ENCODE measurements at places on chromosomes 3 and 15.

DNA sequence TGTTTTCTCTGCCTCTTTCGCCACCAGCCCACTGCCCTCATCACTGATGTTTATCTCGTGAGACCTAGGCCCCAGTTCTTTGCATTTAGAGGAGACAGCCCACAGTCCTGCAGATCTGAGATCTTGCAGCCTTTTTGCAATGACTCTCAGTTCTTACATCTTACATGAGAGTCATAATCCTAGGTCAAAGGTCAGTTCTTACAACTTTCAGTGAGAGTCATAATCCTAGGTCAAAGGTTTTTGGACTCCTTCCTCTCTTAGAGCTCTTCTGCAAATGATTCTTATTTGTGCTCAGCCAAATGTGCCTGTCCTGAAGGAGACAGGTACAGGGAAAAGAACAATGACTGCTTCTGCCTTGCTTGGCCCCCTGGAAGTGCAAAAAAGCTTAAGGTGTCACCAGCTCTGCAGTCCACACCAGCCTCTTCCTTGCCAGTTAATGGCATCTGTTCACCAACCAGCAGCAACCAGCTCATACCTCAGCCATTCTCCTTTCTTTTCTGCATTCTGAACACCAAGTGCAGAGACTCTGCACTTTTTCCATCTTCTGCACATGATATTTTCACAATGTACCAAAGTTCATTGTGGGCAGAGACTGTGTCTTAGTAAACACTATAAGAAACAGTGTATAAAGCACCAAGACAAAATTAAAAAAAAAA lies 67.1 kb downstream of the ABHD5 start:
- no peak overlapping the region for H3K4me3 ChIP-seq
- peaks cover 28% of the 10 kb centered on the region for H3K4me1 ChIP-seq
- no peak for ATAC-seq

- peaks cover 12% of the 10 kb centered on the region for H3K4me1 ChIP-seq
- peak within 1 kb of the TSS; percentile 96 for H3K27ac ChIP-seq
These were observed at the start of gene AP4E1 for GRCh38 chr15:50908209-50909009. AP4E1 (plus strand) TSS chr15:50908683; CDS start chr15:50908779, 96 bp downstream.

- H3K27ac ChIP-seq, result no peak overlapping the region
- no peak overlapping the region for H3K4me3 ChIP-seq
- H3K36me3 ChIP-seq, result no peaks in the 10 kb centered on the region
- peaks cover 6% of the 10 kb centered on the region for H3K27me3 ChIP-seq
These were observed 19.0 kb downstream of the FAM3D start for GRCh38 chr3:58647381-58648141.

DNA sequence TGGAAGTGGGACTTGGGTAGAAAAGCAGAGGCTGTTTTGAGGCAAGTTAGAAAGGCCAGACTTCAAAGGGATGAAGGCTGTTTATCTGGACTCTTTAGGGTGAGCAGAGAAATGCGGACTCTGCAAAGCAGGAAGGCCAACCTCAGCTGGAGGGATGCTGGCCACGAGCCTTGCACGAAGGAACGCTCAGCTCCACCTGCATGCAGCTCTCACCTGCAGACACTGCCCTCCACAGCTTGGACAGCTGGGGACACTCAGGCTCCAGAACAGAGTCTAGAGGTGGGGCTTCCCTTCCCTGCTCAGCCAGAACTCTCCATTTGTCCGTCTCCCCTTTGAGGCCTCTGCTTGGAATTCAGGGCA lies 229.7 kb downstream of the ADAMTS17 start:
- H3K4me1 ChIP-seq, result peaks cover 18% of the 10 kb centered on the region
- no peaks in the 10 kb centered on the region for H3K36me3 ChIP-seq
- peak overlapping the region; percentile 63 for H3K4me3 ChIP-seq
- ATAC-seq, result peak; percentile 8
- no peaks in the 10 kb centered on the region for H3K27me3 ChIP-seq
- peak overlapping the region; percentile 85 for H3K27ac ChIP-seq

- H3K4me1 ChIP-seq, result no peaks in the 10 kb centered on the region
- peaks cover 20% of the 10 kb centered on the region for H3K27me3 ChIP-seq
- no peak overlapping the region for H3K4me3 ChIP-seq
- no peak for ATAC-seq
- H3K36me3 ChIP-seq, result no peaks in the 10 kb centered on the region
- no peak overlapping the region for H3K27ac ChIP-seq
These were observed 74.6 kb upstream of the PSMD6 start for GRCh38 chr3:64097920-64098319.

- ATAC-seq, result no peak
- no peaks in the 10 kb centered on the region for H3K36me3 ChIP-seq
- no peaks in the 10 kb centered on the region for H3K4me1 ChIP-seq
- no peak overlapping the region for H3K27ac ChIP-seq
These were observed 121.2 kb downstream of the MECOM start for GRCh38 chr3:169542331-169542751.

DNA sequence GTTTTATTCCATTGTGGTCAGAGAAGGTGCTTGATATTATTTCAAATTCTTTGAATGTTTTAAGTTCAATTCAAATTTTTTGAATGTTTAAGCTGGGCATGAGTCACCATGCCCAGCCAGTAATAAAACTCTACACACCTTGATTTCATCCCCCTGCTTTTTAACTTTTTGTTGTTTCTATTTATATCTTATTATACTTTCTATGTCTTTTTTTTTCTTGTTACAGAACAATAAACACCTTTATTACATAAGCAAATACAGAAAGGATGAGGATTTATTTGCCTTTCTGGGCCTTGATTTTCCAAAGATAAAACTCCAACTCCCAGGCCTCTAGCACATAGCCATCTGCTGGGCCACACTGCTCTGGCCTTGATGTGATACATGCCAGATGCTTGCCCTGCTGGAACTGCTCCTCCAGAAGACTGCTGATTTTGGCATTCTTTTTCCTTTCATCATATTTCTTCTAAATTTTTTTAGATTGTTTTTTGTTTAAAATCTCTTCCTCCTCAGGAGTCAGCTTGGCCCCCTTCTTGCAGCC lies 14.0 kb downstream of the DNAH12 start:
- H3K27me3 ChIP-seq, result no peaks in the 10 kb centered on the region
- no peak overlapping the region for H3K27ac ChIP-seq
- no peak overlapping the region for H3K4me3 ChIP-seq
- no peaks in the 10 kb centered on the region for H3K36me3 ChIP-seq

DNA sequence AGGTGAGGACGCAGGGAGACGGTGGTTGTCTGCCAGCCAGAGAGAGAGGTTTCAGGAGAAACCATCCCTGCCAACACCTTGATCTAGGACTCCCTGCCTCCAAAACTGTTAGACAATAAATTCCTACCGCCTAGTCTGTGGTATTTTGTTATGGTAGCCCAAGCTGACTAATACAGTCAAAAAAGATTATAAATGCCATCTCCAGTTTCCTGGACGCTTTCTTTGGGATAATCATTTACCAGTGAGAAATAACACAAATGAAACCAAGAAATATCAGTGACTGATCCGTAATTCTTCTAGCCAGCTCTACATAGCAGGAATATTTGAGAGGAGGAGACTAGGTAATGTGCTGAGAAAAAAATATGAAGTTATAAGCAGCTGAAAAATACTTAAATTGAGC lies 707.8 kb upstream of the LMCD1 start:
- no peak for ATAC-seq
- H3K4me1 ChIP-seq, result no peaks in the 10 kb centered on the region
- no peaks in the 10 kb centered on the region for H3K36me3 ChIP-seq
- no peak overlapping the region for H3K4me3 ChIP-seq
- H3K27ac ChIP-seq, result no peak overlapping the region

- no peaks in the 10 kb centered on the region for H3K4me1 ChIP-seq
- H3K27ac ChIP-seq, result no peak overlapping the region
- no peak for ATAC-seq
- H3K4me3 ChIP-seq, result no peak overlapping the region
These were observed 287.6 kb upstream of the C2CD4B start for GRCh38 chr15:62452667-62453066.

- peak overlapping the region; percentile 51 for H3K4me3 ChIP-seq
- no peaks in the 10 kb centered on the region for H3K36me3 ChIP-seq
- peak overlapping the region; percentile 21 for H3K27ac ChIP-seq
- peak; percentile 74 for ATAC-seq
- H3K4me1 ChIP-seq, result peaks cover 6% of the 10 kb centered on the region
- no peaks in the 10 kb centered on the region for H3K27me3 ChIP-seq
These were observed 153.5 kb downstream of the MECOM start for GRCh38 chr3:169509780-169510692.

- no peaks in the 10 kb centered on the region for H3K4me1 ChIP-seq
- H3K36me3 ChIP-seq, result no peaks in the 10 kb centered on the region
- H3K4me3 ChIP-seq, result no peak overlapping the region
- H3K27me3 ChIP-seq, result peaks cover 7% of the 10 kb centered on the region
- no peak for ATAC-seq
These were observed 471.7 kb upstream of the MCTP2 start for GRCh38 chr15:93759629-93760028.

DNA sequence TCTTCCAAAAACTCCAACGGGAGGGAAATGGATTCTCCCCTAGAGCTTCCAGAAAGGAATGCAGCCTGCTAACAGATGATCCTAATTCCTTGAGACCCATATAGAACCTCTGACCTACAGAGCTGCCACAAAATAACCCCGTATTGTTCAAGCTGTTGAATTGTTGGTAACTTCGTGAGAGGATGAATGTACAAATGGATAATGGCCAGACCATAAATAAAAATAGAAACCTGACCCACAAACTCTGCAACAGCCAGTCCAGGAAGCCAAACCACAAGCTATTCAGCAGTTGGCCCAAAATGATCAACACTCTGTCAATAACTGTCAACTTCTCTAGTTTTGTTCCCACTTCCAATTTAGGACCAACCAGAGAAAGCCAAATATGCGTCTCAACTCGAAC lies 414.0 kb upstream of the ZNF717 start:
- H3K36me3 ChIP-seq, result no peaks in the 10 kb centered on the region
- no peaks in the 10 kb centered on the region for H3K27me3 ChIP-seq
- H3K4me3 ChIP-seq, result no peak overlapping the region
- H3K4me1 ChIP-seq, result no peaks in the 10 kb centered on the region
- no peak overlapping the region for H3K27ac ChIP-seq

DNA sequence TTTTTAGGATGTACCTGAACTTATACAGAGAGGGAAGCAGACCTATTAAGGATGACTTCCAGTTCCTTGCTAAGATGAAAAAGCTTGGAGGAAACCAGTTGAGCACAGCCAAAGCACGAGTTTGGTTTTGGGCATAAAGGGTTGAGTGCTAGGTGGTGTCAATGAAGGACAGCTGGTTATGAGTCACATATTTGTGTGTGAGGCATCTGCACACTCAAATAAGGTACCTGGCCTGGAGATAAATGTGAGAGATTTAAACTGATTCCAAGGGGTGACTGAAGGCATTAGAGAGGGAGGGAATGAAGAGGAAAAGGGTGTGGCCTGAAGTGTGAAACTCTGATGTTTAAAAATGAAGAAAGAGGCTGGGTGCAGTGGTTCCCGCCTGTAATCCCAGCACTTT lies 486.7 kb downstream of the DIPK2A start:
- H3K27me3 ChIP-seq, result peaks cover 9% of the 10 kb centered on the region

DNA sequence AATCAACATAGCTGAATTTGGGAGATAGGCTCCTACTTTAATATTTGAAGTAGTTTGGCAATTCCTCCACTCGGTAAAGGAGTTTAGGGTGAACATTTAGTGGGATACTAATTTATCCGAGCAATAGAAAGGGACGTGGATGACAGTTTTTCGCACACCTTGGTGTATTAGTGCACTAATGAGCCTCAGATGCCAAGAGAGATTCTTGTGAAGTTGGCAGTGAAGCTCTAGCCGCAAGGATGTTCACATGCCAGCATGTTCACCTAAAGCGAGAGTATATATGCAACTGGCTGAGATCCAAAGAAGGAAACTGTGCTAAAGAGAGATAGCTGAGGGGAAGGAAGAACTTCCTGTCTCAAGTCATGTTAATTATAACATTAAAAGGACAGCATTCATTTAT lies 58.5 kb downstream of the TGFBR2 start:
- peak overlapping the region; percentile 73 for H3K27ac ChIP-seq
- peak overlapping the region; percentile 59 for H3K4me3 ChIP-seq
- H3K36me3 ChIP-seq, result peaks cover 94% of the 10 kb centered on the region
- H3K27me3 ChIP-seq, result no peaks in the 10 kb centered on the region
- ATAC-seq, result peak; percentile 9

DNA sequence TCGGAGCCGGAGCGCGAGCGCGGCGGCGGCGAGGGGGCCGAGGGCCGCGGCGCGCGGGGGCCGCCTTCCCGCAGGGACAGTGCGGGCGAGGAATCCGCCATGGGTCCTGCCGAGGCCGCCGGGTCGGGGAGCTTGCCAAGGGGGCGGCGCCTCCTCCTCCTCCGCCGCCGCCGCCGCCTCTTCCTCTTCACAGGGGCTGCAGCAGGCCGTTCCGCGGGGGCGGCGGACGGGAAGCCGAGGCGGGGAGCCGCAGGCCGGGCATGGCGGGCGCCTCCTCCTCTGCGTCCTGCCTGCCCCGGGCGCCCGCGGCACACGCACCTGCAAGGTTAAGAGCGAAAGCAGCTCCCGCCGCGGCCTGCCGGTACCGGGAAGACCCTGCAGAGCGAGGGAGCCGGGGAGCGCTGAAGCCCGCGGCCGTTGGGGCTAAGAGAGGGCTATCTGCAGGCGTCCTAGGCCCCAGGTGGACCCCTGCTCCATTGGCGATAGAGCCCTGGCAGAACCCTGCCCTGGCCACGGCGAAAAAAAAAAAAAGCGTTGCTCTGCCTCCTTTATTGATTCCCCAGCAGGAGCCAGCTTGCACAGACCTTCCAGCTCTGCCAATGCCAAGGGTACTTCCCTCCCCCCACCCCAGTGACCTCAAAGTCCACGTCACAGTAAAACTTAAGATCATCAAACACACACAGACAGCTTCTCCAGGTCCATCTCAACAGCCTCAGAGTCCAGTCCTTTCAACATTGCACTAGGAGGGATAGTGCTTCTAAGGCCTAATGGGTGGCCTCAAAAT lies at the start of gene LYSMD2:
Gene LYSMD2 (minus strand): TSS at position 134 of the 784 bp plus-strand sequence. CDS start 33 bp downstream, at position 101.
- peaks cover 42% of the 10 kb centered on the region for H3K4me1 ChIP-seq
- H3K27ac ChIP-seq, result peak within 1 kb of the TSS; percentile 92
- no peaks in the 10 kb centered on the region for H3K27me3 ChIP-seq
- peaks cover 6% of the 10 kb centered on the region for H3K36me3 ChIP-seq

- H3K36me3 ChIP-seq, result no peaks in the 10 kb centered on the region
- no peak overlapping the region for H3K4me3 ChIP-seq
- no peak for ATAC-seq
- H3K27me3 ChIP-seq, result no peaks in the 10 kb centered on the region
- H3K27ac ChIP-seq, result no peak overlapping the region
- H3K4me1 ChIP-seq, result no peaks in the 10 kb centered on the region
These were observed 71.4 kb downstream of the TIPARP start for GRCh38 chr3:156745766-156746165.

DNA sequence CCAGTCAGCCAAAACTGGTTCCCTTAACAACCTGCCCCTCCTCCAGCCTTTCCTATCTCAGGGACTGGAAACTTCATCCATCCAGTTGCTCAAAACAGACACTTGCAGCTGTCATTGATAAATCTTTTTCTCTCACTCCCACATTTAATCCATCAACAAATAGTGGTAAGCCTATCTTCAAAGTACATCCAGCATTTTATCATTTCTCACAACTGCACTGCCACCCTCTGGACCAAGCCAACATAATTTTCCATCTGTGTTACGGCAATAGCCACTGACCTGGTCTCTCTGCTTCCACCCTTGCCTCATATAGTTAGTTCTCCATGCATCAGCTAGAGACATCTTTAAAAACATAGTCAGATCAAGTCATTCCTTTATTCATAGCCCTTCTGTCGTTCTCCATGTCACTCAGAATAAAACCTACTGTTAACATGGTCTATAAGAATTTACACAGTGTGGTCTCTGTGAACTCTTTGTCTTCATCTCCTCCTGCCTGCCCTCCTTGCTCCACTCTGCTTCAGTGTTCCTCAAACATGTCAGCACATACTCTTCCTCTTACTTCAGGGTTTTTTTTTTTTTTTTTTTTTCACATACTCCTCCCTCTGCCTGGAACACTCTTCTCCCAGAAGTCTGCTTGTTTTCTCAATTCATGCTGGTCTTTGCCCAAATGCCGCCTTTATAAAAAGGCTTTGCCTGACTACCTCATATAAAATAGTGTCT lies 102.5 kb upstream of the COL6A5 start:
- H3K27ac ChIP-seq, result no peak overlapping the region
- H3K27me3 ChIP-seq, result peaks cover 4% of the 10 kb centered on the region
- ATAC-seq, result no peak
- no peaks in the 10 kb centered on the region for H3K36me3 ChIP-seq
